Kidney tubule cell (primary cell): ENCODE measurements at places on chromosomes 6 and 20.

GRCh38 chr20:45154183-45154582 is 20.5 kb upstream of the PI3 start:
- DNase-seq: no peak

GRCh38 chr6:51725155-51725554 is 362.3 kb downstream of the PKHD1 start:
- DNase-seq: no peak

DNA sequence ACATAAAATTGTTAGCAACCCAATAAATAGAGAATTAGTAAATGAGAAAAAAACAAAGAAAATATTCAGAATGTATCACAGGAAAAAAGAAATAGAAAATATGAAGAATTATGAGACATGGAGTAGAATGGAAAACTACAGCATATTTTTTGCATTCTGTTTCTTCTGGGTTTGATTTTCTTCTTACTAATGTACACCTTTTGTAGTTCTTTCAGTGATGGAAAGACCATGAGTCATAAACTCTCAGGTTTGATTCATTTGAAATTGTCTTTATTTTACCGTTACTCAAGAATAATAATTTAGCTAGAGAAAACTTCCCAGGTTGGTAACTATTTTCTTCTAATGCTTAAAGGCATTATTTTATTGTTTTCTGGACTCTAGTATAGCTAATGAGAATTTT is 90.3 kb upstream of the TMEM170B start:
- no peak for DNase-seq

- no peak for DNase-seq
Observed at GRCh38 chr6:117481926-117482239, 591 bp upstream of the DCBLD1 start.

GRCh38 chr6:37481711-37482605 is 17.7 kb downstream of the CCDC167 start:
- DNase-seq: no peak
